ENCODE measurements at places on chromosomes 5 and 9. TPM values are rescaled to one million over a fixed set of nuclear protein-coding genes. Genes with fewer than 3 reads are reported as not detected.

GRCh38 chr9:76730801-76731200 lies 33.4 kb upstream of the PCA3 start:
- H3K27ac ChIP-seq: no peak overlapping the region

Gene STPG3
- not detected for total RNA-seq

- H3K27ac ChIP-seq: no peak overlapping the region
- peaks cover 50% of the 10 kb centered on the region for H3K36me3 ChIP-seq
- H3K4me1 ChIP-seq: peaks cover 13% of the 10 kb centered on the region
- H3K27me3 ChIP-seq: no peaks in the 10 kb centered on the region
Measured at GRCh38 chr5:88741964-88742363, 141.0 kb downstream of the MEF2C start.

Gene SLC4A9
- 0.18 TPM for total RNA-seq

DNA sequence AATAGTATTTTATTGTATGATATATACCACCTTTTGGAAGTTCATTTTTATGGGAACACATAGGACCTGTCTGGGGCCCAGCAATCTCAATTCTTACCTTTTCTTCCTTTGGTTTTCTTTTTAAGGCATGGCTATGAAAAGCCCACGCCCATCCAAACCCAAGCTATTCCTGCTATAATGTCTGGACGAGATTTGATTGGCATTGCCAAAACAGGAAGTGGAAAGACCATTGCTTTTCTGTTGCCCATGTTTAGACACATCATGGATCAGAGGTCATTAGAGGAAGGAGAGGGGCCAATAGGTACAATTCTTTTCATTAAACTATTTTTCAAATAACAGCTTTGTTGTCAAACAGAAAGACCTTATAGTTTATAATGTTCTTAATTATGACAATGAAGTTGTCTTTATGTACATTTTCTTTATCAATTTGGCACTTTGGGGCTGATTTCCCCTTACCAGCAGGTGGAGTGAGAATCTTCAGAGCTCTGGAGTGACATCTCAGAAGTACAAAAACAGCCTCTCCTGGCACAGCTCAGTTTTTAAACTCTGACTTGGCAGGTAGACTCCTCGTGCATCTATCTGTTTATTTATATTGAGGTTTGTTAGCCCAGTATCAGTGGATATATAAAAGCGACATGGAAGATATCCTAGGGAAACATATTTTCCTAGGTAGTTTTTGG lies 25.8 kb downstream of the DDX46 start:
- H3K4me1 ChIP-seq: no peaks in the 10 kb centered on the region
- no peaks in the 10 kb centered on the region for H3K27me3 ChIP-seq
- H3K4me3 ChIP-seq: no peak overlapping the region
- DNase-seq: no peak
- peaks cover 88% of the 10 kb centered on the region for H3K36me3 ChIP-seq
- H3K27ac ChIP-seq: no peak overlapping the region

DNA sequence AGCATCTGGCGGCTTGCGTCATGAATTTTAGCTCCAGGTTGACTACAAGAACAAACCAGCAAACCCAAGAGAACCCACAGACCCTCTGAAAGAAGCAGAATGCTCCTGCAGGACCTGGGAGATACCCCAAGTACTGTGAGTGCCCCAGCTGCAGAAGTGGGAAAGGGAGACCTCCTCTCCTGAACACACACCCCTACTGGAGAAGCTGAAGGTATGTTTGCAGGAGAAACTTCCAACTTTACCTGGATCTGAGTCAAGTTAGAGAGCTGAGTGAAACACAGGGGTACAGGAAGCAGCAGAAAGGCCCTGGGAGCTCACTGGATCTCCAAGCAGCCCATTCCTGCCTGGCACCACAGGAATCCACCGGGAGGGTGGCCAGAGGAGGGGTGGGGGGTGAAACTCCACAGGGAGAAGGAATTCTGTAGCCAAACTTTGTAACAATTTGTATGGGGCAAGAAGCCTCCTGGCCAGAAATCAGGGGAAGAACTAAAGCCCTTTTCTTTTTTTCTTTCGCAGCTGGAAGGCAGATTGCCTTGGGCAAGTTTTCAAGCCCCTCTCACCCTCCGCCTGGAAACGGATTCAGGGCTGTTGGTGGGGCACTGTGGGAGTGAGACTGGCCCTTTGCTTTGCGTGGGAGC lies 576.2 kb downstream of the BNC2 start:
- H3K36me3 ChIP-seq: no peaks in the 10 kb centered on the region
- no peak for DNase-seq
- no peak overlapping the region for H3K4me3 ChIP-seq
- no peaks in the 10 kb centered on the region for H3K27me3 ChIP-seq
- H3K27ac ChIP-seq: no peak overlapping the region

Gene BSPRY
- total RNA-seq: 1.5 TPM

DNA sequence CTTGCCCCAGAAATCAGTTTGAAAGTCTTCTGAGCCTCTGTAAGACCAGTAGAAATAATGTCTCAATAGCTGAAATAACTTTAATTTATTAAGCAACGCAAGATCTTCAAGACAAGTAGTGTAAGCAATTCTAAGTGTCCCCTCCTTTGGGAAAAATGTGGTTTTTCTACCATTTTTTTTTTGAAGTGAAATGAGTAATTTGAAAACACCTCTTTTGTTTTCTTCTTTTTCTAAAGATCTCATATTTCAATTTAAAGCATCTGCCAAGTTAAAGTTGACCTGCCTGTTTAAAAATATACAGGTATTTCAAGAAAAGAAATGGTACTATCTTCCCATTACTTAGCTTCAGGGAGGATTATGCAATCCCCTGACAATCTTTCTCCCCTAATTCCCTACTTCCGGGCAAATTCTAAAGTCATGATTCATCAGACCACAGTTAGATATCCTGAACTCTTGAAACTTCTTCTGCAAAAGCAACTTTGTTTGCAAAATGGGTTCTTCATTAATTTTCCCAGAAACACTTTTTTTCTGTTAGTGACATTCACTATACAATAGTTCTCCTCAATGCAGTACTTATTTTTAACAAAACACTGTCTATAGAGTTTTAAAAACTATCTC lies 7.8 kb upstream of the ANXA1 start:
- no peaks in the 10 kb centered on the region for H3K36me3 ChIP-seq
- no peak for DNase-seq
- peak overlapping the region; percentile 15 for H3K27ac ChIP-seq

Gene SIT1
- total RNA-seq: not detected

DNA sequence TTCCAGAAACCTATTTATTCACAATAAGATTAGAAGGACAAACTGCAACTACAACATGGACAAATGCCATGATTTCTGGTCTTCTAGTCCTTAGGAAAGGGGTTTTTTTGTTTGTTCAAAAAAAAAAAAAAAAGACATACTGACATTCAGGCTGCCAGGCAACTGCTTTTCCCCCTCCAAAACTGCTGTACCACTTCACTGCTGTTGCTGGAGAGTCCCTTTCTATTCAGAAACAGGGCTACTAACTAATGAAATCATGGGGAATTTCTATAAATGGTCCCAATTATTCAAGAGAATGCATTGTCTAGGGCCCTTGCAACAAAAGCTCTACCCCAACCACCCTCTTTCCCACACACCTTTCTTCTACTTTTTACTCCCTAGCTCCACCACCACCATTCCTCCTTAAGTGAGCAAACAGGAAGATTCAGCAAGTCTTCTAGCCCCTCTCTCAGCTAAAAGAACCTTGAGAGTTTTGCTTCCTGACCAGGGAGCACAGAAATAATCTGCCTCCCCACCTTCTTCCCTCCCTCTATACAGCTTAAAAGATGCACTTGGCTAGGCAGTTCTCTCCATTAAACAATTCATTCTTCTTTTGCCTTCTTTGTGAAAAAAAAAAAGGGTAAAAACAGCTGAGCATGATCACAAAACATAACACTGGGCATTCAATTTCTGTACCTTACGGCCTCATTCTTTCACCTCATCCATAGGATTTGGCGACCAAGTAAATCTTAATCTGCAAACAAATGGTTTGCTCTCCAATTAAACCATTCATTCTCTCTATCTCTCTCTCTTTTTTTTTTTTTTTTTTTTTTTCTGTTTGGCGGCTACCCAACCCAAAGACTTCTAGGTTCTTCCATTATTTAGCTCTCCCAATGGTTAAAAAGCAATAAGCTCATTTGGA lies 13.8 kb downstream of the ZNF608 start:
- H3K27ac ChIP-seq: no peak overlapping the region
- no peaks in the 10 kb centered on the region for H3K27me3 ChIP-seq
- DNase-seq: no peak
- H3K4me1 ChIP-seq: peaks cover 15% of the 10 kb centered on the region
- H3K36me3 ChIP-seq: no peaks in the 10 kb centered on the region
- H3K4me3 ChIP-seq: no peak overlapping the region

Gene KIF12
- not detected for total RNA-seq

GRCh38 chr5:113081881-113082546 lies 105.4 kb downstream of the DCP2 start:
- peaks cover 27% of the 10 kb centered on the region for H3K4me1 ChIP-seq
- H3K27ac ChIP-seq: no peak overlapping the region
- no peak for DNase-seq
- no peak overlapping the region for H3K4me3 ChIP-seq
- H3K27me3 ChIP-seq: no peaks in the 10 kb centered on the region

DNA sequence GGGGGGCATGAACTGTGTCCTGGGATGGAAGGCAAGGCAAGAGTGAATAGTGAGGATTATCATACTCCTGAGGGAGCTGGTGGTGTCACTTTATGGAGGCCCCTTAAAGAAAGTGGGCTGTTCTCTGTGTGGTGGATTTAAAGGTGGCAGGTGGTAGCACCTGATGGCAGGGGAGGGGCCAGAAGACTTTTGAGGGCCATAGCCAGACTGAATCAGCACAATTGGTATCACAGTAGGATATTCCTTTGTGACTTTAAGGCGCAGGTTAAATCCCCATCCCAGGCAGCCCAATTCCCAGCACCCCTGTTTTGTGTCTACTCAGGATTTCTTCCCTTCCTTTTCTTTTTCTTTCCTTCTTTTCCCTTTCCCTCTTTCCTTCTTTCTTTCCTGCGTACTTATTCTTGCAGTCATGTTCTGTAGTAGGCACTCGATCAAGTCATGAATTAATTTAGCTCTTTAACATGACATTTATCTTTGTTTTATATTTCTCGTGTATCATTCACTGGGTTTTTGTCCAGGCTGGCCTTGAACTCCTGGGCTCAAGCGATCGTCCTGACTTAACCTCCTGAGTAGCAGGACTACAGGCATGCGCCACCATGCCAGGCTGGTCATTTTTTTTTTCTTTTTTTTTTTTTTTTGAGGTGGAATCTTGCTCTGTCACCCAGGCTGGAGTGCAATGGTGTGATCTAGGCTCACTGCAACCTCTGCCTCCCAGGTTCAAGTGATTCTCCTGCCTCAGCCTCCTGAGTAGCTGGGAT lies 11.0 kb upstream of the PCBD2 start:
- H3K27ac ChIP-seq: no peak overlapping the region
- H3K27me3 ChIP-seq: no peaks in the 10 kb centered on the region
- no peak overlapping the region for H3K4me3 ChIP-seq

DNA sequence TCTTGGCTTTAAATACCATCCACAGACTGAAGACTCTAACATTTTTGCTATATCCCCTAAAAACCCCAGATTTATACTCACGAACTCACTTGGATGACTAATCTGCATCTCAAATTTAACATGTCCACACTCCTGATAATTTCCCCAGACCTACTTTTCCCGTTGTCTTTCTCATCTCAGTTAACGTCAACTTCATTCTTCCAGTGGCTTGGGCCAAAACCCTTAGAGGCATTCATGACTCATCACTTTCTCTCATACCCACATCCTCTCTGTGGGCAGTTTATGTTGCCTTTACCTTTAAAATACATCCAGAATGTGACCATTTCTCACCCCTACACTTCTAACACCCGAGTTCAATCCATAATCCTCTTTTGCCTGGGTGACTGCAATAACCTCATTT lies 96.7 kb downstream of the EDIL3 start:
- H3K4me3 ChIP-seq: no peak overlapping the region
- DNase-seq: no peak
- peaks cover 13% of the 10 kb centered on the region for H3K4me1 ChIP-seq
- H3K36me3 ChIP-seq: no peaks in the 10 kb centered on the region

DNA sequence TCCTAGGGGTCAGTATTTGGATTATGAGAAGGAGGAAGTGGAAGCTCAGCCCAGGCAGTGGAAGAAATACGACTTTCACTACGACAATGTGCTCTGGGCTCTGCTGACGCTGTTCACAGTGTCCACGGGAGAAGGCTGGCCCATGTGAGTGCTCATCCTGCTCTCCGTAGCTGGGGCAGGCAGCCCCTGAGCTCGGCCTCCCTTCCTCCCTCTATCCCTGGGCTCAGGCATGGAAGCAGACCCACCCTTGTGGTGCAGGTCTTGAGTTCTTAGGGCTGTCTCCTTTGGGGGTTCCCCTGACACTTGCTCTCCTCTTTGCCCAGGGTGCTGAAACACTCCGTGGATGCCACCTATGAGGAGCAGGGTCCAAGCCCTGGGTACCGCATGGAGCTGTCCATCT lies 180.1 kb downstream of the CACNA1B start:
- no peaks in the 10 kb centered on the region for H3K36me3 ChIP-seq
- no peak overlapping the region for H3K27ac ChIP-seq
- no peaks in the 10 kb centered on the region for H3K27me3 ChIP-seq
- no peak overlapping the region for H3K4me3 ChIP-seq

GRCh38 chr9:87256973-87257372 lies 240.7 kb upstream of the DAPK1 start:
- H3K4me1 ChIP-seq: no peaks in the 10 kb centered on the region
- no peaks in the 10 kb centered on the region for H3K27me3 ChIP-seq
- H3K4me3 ChIP-seq: no peak overlapping the region

Gene LCN9
- not detected for total RNA-seq

- H3K27me3 ChIP-seq: no peaks in the 10 kb centered on the region
- no peak overlapping the region for H3K4me3 ChIP-seq
- H3K27ac ChIP-seq: no peak overlapping the region
- peaks cover 22% of the 10 kb centered on the region for H3K4me1 ChIP-seq
- H3K36me3 ChIP-seq: no peaks in the 10 kb centered on the region
Measured at GRCh38 chr9:98875536-98875935, 68.1 kb downstream of the GALNT12 start.

DNA sequence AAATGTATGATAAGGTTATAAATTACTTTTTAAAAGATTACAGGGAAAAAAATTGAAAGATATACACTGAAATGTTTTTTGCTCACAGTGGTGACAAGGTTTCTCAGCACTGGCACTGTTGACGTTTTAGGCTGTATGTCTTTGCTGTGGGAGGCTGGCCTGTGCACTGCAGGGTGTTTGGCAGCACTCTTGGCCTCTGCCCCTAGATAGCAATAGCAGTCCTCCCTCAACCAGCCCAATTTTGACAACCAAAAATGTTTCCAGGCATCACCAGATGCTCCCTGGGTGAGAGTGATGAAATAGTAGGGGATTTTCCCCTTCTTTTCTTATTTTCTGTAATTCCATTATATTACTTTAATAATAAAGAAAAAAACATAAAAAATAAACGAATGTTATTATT lies 3.3 kb downstream of the CD274 start:
- peak overlapping the region; percentile 97 for H3K27ac ChIP-seq
- peaks cover 21% of the 10 kb centered on the region for H3K4me1 ChIP-seq
- no peak overlapping the region for H3K4me3 ChIP-seq
- H3K36me3 ChIP-seq: peaks cover 17% of the 10 kb centered on the region

DNA sequence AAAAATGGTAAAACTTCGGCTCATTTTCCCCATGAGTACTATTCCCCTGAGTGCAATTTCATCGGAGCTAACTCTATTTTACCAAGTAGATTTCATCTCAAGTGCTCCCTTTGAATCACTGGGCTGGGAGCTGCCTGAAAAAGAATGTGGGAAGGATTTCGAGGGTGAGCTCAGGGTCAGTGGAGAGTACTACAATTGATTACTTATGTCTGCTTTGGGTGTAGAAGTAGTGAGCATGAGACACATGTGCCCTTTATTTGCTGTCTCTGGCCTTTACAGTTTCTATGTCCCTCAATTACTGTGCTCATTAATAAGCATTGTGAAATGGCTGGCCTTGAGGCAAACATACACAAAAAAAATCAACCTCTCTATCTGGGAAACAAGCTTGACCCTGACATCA lies 172.7 kb upstream of the RFX3 start:
- no peaks in the 10 kb centered on the region for H3K4me1 ChIP-seq
- H3K27me3 ChIP-seq: no peaks in the 10 kb centered on the region
- no peak overlapping the region for H3K4me3 ChIP-seq
- H3K27ac ChIP-seq: no peak overlapping the region
- DNase-seq: no peak

Gene BNIP1
- 11.7 TPM for total RNA-seq
